Activated naive CD8-positive, alpha-beta T cell treated with anti-CD3 and anti-CD28 coated beads, Interleukin-2, amount 10 ng/mL, durations not matched to agents 7 days and 5 days (primary cell): ENCODE measurements at places on chromosomes 4 and X. TPM values are rescaled to one million over a fixed set of nuclear protein-coding genes. Genes with fewer than 3 reads are reported as not detected.

- H3K36me3 ChIP-seq = peaks cover 4% of the 10 kb centered on the region
- no peaks in the 10 kb centered on the region for H3K27me3 ChIP-seq
- no peak for DNase-seq
- H3K27ac ChIP-seq = no peak overlapping the region
- H3K4me3 ChIP-seq = no peak overlapping the region
Observed at GRCh38 chr4:143586080-143586479, 72.6 kb downstream of the SMARCA5 start.

DNA sequence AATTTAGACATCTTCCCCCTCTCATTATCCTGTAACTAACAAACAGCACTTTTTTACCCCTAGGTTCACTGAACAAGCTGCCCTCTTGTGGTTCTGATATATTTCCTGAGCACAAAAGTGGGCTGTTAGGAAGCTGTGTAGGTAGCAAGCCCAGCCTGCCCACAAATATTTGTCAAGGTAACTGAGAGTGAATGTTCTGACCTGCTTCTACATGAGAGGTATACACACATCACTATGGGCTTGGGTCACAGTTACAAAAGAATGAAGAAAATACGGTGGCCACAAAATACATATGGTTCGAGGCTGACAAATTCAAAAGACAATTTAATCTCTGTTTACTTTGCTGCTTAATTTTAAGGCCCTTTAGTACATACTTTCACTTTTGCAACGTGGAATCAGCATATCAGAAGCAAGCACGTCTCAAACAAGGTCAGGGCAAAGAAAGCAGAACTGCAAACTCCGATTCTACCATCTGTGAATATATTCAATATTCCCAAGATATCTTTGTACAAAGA, 78.7 kb downstream of the RBM47 start:
- no peak for DNase-seq
- peak overlapping the region; percentile 79 for H3K27ac ChIP-seq
- H3K27me3 ChIP-seq = no peaks in the 10 kb centered on the region
- no peaks in the 10 kb centered on the region for H3K36me3 ChIP-seq

- no peak overlapping the region for H3K27ac ChIP-seq
- DNase-seq = no peak
- H3K4me3 ChIP-seq = no peak overlapping the region
- H3K36me3 ChIP-seq = no peaks in the 10 kb centered on the region
- no peaks in the 10 kb centered on the region for H3K4me1 ChIP-seq
Observed at GRCh38 chr4:32631831-32632230, 1911.7 kb downstream of the PCDH7 start.

Gene MAGED4B
- 3.2 TPM for total RNA-seq

GRCh38 chr4:7244751-7245320, 52.5 kb downstream of the SORCS2 start:
- DNase-seq = no peak
- no peaks in the 10 kb centered on the region for H3K36me3 ChIP-seq
- H3K27me3 ChIP-seq = peaks cover 1% of the 10 kb centered on the region
- no peaks in the 10 kb centered on the region for H3K4me1 ChIP-seq

Gene ZNF711
- total RNA-seq = 0.34 TPM

DNA sequence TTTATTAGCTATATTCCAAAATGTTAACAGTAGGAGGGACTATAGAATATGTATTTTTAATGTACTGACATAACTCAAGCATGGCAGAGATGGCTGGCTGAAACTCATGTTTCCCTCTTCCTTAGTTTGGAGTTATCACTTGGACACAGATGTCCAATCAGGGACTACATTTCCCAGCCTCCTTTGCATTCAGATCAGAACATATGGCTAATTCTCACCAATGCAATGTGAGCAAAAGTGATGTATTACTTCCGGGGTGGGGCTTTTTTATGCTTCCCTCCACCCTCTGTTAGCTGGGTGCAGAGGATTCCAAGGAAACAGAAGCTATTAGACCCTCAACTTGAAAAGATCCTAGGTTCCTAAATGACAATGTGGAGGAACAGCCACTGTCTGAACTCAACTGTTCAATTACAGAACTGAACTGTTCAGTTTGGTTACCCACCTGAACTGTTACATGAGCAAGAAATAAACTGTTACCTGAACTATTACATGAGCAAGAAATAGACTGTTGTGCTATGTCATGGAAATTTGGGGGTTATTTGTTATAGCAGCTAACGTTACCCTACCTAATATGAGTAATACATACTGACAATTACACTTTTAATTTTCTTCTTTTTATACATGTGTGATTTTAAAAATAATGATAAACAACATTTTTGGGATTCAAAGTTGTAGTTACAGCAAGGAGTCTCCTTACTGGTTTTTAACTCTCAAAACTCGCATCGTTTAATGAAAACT, 29.6 kb upstream of the ERVMER34-1 start:
- H3K4me3 ChIP-seq = no peak overlapping the region
- H3K36me3 ChIP-seq = no peaks in the 10 kb centered on the region
- no peaks in the 10 kb centered on the region for H3K27me3 ChIP-seq
- H3K4me1 ChIP-seq = no peaks in the 10 kb centered on the region

DNA sequence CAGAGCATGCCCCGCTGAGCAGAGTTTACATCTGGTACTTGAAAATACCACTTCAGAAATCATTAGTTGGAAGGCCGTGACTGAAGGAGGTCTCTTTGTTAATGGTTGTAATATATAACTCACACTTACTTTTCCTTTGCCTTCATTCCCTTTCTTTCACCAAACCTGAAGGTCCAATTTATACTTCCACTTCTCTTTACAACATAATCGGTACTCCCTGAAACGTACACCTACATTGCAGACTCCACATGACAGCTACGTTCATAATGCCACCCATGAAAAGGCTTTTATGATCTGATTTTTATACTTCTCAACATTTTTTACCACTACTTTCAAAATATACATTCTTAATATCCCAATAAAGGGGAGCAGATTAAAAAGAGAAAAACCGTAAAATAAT, 298.7 kb downstream of the C4orf33 start:
- no peak overlapping the region for H3K4me3 ChIP-seq
- H3K4me1 ChIP-seq = no peaks in the 10 kb centered on the region
- no peak for DNase-seq
- no peak overlapping the region for H3K27ac ChIP-seq
- no peaks in the 10 kb centered on the region for H3K27me3 ChIP-seq
- no peaks in the 10 kb centered on the region for H3K36me3 ChIP-seq

GRCh38 chr4:41935652-41936021, 408 bp downstream of the TMEM33 start:
- H3K36me3 ChIP-seq = peaks cover 13% of the 10 kb centered on the region
- H3K27ac ChIP-seq = peak overlapping the region; percentile 90
- peak overlapping the region; percentile 98 for H3K4me3 ChIP-seq

DNA sequence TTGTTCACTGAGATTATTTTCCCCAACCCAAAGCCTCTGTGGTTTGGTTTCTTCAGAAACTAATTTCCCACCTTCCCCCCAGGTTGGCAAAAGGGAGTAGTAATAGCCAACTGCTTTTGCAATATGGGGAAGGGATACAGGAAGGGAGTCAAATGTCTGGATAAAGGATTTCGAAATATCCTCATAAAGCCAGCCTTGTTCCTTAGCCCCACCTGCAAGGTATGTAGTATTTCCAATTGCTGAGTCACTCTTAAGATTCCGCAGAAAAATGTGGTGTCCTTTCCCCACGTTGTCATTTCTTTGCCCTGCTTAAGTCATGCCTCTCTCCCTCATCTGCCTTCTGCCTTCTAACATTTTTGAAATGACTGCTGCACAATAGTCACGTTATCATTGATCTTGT, 138.8 kb upstream of the DCAF8L1 start:
- no peaks in the 10 kb centered on the region for H3K4me1 ChIP-seq
- H3K27ac ChIP-seq = no peak overlapping the region
- no peak for DNase-seq
- no peak overlapping the region for H3K4me3 ChIP-seq
- H3K27me3 ChIP-seq = no peaks in the 10 kb centered on the region
- H3K36me3 ChIP-seq = no peaks in the 10 kb centered on the region

Gene TNMD
- not detected for total RNA-seq

Gene MTNR1A
- not detected for total RNA-seq

DNA sequence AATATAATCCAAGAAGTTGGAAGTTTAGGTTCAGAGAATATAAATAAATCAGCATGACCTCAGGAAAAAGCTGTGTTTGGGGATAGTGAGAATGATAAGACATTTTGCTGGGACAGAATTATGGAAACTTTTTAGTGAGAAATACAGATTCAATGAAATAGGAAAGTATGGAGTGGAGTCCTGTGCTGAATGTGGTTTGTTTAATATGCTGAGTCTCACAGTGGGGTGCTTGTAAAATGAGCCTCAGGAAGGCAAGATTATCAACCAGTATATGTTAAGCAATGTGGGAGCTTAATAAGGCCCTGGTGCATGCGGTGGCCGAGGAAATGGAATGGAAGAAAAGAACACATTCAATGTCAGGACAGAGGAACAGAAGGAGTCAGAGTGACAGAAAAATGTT, 1554.7 kb upstream of the TENM3 start:
- H3K27ac ChIP-seq = no peak overlapping the region
- no peak for DNase-seq
- H3K27me3 ChIP-seq = no peaks in the 10 kb centered on the region
- no peak overlapping the region for H3K4me3 ChIP-seq
- no peaks in the 10 kb centered on the region for H3K36me3 ChIP-seq
